Endothelial cell (in vitro differentiated cells): ENCODE measurements at places on chromosomes 11 and 22.

DNA sequence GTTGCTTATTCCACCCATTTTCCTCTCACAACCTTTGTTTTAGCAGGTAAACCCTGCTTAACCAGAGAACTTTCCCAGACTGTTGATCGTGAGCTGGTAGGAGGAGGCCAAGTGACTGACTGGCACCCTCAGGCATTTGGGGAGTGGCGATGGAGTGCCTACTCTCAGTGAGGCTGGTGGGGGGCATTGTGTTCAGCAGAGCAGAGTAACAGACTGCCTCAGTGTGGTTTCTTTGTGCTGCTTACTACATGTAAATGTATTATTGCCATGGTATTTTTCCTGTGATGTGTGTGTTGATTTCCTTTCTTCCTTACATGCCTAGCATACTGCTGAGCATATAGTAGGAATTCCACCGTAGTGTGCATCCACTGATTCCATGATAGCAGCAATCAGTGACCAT lies 2.6 kb downstream of the MARK2 start:
- H3K36me3 ChIP-seq = peaks cover 26% of the 10 kb centered on the region
- H3K4me1 ChIP-seq = peaks cover 75% of the 10 kb centered on the region
- no peak for DNase-seq
- H3K4me3 ChIP-seq = peak overlapping the region; percentile 92
- H3K27me3 ChIP-seq = peaks cover 20% of the 10 kb centered on the region
- peak overlapping the region; percentile 88 for H3K27ac ChIP-seq

DNA sequence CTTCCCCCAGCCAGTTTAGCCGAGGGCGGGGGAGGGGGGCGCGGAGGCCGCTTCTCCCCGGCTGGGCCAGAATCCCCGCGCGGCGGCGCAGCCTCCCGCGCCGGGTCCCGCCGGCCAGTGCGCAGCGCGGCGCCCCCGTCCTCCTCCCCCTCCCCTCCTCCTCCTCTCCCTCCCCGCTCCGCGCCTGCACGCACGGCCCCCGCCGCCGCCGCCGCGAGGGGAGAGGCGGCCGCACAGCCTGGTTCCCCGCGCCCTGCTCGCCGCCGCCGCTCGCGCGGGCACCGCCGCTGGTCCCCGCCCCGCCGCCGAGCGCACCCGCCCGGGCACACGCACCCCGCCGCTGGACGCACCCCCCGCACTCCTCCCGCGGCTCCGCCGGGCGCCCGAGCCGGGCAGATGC lies at the start of gene FLRT1:
FLRT1 (plus strand) TSS at position 356 of the 400 bp plus-strand sequence. CDS start 80,337 bp downstream, outside the sequence.
- DNase-seq = no peak
- H3K36me3 ChIP-seq = peaks cover 6% of the 10 kb centered on the region
- peaks cover 3% of the 10 kb centered on the region for H3K4me1 ChIP-seq
- H3K27ac ChIP-seq = no peak within 1 kb of the TSS

DNA sequence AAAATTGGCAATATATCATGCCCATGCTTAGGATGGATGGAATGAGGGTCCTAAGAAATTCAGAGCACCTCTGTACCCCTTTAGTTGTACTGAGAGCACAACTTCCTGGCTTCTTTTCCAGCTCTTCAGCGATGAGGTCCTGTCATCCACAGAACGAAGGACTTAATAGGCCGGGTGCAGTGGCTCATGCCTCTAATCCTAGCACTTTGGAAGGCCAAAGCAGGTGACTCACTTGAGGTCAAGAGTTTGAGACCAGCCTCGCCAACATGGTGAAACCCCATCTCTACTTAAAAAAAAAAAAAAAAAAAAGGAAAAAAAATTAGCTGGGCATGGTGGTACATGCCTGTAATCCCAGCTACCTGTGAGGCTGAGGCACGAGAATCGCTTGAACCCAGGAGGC lies 125.3 kb upstream of the BMAL1 start:
- no peaks in the 10 kb centered on the region for H3K4me1 ChIP-seq
- H3K27ac ChIP-seq = no peak overlapping the region
- DNase-seq = no peak
- no peak overlapping the region for H3K4me3 ChIP-seq
- peaks cover 2% of the 10 kb centered on the region for H3K27me3 ChIP-seq

GRCh38 chr22:48799227-48799970 lies 1028.3 kb downstream of the BRD1 start:
- DNase-seq = no peak
- no peaks in the 10 kb centered on the region for H3K4me1 ChIP-seq
- H3K36me3 ChIP-seq = no peaks in the 10 kb centered on the region
- H3K27ac ChIP-seq = no peak overlapping the region
- no peak overlapping the region for H3K4me3 ChIP-seq
- H3K27me3 ChIP-seq = peaks cover 2% of the 10 kb centered on the region

GRCh38 chr11:3120071-3120792 lies 44.9 kb downstream of the OSBPL5 start:
- peaks cover 37% of the 10 kb centered on the region for H3K36me3 ChIP-seq
- no peaks in the 10 kb centered on the region for H3K4me1 ChIP-seq
- H3K4me3 ChIP-seq = peak overlapping the region; percentile 62
- DNase-seq = no peak
- H3K27me3 ChIP-seq = peaks cover 6% of the 10 kb centered on the region

DNA sequence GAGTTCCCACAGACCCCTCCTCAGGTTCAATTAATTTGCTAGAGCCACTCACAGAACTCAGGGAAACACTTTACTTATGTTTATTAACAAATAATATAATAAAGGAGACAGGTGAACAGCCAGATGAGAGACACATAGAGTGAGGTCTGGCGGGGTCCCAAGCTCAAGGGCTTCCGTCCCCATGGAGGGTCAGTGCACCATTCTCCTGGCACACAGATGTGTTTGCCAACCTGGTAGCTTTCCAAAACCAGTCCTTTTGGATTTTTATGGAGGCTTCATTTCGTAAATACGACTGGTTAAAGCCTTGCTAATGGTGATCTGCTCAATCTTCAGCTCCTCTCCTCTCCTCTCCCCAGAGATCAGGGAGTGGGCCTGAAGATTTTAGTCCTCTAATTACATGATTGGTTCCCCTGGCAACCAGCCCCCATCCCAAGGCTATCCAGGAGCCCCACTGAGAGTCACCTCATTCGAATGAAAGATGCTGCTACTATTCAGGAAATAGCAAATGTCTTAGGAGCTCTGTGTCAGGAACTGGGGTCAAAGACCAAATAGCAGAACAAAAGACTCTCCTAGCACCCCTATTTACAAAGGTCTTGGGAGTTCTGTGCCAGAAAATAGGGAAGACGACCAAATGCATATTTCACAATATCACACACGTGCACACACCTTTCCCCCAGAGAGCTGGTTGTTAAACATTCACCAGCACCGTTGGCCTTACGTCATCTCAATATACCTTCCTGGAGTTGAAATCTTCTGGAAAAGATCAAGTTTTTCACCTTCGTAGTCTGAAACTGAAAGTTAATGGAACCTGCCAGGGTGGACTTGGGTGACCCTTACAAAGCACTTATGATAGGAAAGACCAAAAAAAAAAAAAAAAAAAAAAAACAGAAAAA lies 23.8 kb upstream of the CAPRIN1 start:
- no peak overlapping the region for H3K27ac ChIP-seq
- no peaks in the 10 kb centered on the region for H3K36me3 ChIP-seq
- no peak for DNase-seq
- H3K4me1 ChIP-seq = peaks cover 4% of the 10 kb centered on the region
- no peaks in the 10 kb centered on the region for H3K27me3 ChIP-seq

DNA sequence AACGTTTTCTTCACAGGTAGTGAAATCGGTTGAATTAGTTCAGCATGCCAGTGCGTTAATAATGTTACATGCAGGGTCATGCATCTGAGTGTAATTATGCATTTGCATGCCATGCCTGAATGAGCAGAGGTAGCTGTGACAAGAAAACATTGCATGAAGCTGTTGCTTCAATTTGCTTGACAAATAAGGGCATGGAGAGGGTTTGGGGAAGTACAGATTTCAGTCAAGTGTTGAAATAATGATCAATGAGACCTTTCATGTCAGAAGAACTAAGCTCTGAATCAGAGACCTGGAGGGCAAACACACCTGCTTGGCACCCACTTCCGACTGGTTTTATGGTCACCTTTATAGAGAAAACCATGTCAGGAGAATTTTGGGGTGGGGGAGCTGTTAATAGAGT lies 221.4 kb downstream of the DBX1 start:
- H3K27ac ChIP-seq = no peak overlapping the region
- H3K27me3 ChIP-seq = no peaks in the 10 kb centered on the region
- no peak for DNase-seq
- H3K36me3 ChIP-seq = no peaks in the 10 kb centered on the region

GRCh38 chr11:36478700-36479329 lies 31.3 kb downstream of the TRAF6 start:
- H3K27ac ChIP-seq = no peak overlapping the region
- H3K36me3 ChIP-seq = no peaks in the 10 kb centered on the region
- H3K4me1 ChIP-seq = no peaks in the 10 kb centered on the region
- no peak overlapping the region for H3K4me3 ChIP-seq

DNA sequence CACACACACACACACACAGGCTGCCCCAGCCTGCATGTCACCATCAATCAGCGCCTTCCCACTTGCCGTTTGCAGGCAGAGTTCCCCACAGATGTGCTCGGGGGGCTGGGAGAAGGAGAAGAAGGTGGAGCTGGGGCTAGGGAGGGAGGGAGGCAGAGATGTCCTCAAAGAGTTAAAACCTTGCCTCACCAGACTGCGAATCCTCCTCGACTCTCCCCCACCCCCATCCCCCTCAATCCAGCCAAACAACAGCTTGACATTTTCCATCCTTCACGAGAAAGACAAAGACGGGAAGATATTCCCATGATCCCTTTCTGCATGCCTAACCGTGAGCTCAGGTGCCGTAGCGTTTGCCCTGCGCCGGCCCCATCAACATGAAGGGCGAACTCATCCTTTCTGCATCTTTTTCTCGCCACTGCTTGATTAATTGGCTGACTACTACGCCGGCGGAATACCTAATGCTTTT lies 365.5 kb downstream of the MIAT start:
- H3K4me1 ChIP-seq = no peaks in the 10 kb centered on the region
- no peak for DNase-seq
- H3K36me3 ChIP-seq = no peaks in the 10 kb centered on the region
- H3K27me3 ChIP-seq = peaks cover 1% of the 10 kb centered on the region
- no peak overlapping the region for H3K4me3 ChIP-seq
- no peak overlapping the region for H3K27ac ChIP-seq

DNA sequence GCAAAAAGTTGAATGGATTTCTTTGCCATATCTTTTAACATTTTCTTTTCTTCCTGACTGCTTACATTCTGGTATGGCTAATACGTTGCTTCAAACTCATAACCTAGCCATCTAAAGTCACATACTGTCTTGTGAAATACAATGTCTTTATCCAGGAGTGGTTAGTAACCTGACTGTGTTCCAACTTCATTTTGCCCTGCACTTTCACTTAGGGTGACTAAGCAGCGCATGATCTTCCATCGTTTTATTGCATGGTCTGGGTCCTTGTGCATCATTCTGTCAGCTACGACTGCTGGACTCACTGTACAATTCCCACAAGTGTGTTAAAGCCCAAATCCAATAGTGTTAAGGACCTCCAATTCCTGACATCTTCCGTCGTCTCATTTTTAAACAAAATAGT lies 403.2 kb downstream of the NTM start:
- H3K36me3 ChIP-seq = no peaks in the 10 kb centered on the region
- H3K4me1 ChIP-seq = peaks cover 7% of the 10 kb centered on the region
- no peaks in the 10 kb centered on the region for H3K27me3 ChIP-seq
- H3K27ac ChIP-seq = no peak overlapping the region
- no peak for DNase-seq

DNA sequence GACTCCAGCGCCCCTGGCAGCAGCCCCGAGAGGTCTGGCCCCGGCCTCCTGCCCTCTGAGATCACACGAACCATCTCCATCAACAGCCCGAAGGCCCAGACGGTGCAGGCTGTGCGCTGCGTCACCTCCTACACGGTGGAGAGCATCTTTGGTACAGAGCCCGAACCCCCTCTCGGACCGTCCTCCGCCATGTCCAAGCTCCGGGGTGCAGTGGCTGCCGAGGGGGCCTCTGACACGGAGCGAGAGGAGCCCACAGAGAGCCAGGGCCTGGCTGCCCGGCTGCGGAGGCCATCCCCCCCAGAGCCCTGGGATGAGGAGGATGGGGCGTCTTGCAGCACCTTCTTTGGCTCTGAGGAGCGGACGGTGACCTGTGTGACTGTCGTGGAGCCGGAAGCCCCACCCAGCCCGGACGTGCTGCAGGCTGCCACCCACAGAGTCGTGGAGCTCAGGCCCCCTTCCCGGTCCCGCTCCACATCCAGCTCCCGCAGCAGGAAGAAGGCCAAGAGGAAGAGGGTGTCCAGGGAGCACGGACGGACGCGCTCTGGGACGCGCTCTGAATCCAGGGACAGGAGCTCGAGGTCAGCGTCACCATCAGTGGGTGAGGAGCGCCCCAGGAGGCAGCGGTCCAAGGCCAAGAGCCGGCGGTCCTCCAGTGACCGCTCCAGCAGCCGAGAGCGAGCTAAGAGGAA lies 7.6 kb downstream of the IRF7 start:
- no peak overlapping the region for H3K27ac ChIP-seq
- H3K4me1 ChIP-seq = peaks cover 3% of the 10 kb centered on the region
- peaks cover 13% of the 10 kb centered on the region for H3K27me3 ChIP-seq
- DNase-seq = no peak
- no peak overlapping the region for H3K4me3 ChIP-seq
- H3K36me3 ChIP-seq = peaks cover 21% of the 10 kb centered on the region

- no peak overlapping the region for H3K27ac ChIP-seq
- H3K36me3 ChIP-seq = peaks cover 3% of the 10 kb centered on the region
- H3K27me3 ChIP-seq = peaks cover 8% of the 10 kb centered on the region
- H3K4me3 ChIP-seq = no peak overlapping the region
- peaks cover 18% of the 10 kb centered on the region for H3K4me1 ChIP-seq
Measured at GRCh38 chr11:2510626-2511402, 66.0 kb downstream of the KCNQ1 start.

DNA sequence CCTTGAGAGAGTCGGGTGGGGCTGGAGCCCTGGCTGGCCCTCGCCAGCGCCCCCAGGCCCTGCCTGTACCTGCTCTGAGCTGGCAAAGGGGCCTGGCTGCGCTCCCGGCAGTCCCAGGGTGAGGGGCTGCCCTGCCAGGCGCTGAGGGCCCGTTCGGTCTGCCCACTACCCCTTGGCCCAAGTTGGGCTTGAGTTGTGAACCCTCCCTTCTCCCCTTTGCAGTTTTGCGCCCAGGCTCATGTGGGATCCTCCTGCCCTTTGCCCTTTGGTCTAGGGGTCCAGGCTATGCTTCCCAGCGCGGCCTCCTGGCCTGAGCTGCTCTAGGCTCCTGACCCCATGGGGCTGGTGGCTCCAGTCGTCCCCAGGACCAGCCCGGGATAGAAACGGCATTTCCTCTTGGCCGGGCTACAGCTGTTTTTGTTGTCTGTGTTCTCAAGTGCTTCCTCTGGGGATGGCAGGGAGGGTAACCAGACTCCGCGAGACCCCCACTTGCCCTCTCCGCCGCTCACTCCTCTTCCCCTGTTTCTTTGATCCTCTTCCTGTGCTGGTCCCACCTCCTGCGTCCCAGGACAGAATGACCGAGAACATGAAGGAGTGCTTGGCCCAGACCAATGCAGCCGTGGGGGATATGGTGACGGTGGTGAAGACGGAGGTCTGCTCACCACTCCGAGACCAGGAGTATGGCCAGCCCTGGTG lies 34.9 kb downstream of the PRDM11 start:
- H3K4me3 ChIP-seq = peak overlapping the region; percentile 83
- peak overlapping the region; percentile 23 for H3K27ac ChIP-seq
- H3K4me1 ChIP-seq = peaks cover 12% of the 10 kb centered on the region
- peaks cover 7% of the 10 kb centered on the region for H3K27me3 ChIP-seq
- H3K36me3 ChIP-seq = no peaks in the 10 kb centered on the region
